ENCODE measurements at places on chromosomes 13 and 19. TPM values are rescaled to one million over a fixed set of nuclear protein-coding genes. Genes with fewer than 3 reads are reported as not detected.

YJEFN3 gene
- 4.5 TPM for total RNA-seq

GRCh38 chr19:51697169-51697776 lies 4.1 kb downstream of the SPACA6 start:
- no peak for DNase-seq

IL11 gene
- 0.19 TPM for total RNA-seq

DNA sequence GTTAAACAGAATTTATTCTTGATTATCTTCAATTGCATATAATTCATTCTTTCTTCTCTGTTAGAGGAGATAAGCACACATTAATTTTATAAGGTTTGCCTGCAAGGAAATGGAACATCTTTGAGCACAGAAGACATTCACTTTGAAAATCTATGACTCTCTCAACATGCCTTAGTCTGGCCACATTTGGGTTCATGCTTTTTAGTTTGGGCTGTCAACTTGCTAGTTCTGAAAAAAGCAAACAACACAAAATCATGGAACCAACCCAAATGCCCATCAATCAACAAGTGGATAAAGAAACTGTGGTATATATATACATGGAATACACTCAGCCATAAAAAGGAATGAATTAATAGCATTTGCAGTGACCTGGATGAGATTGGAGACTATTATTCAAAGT lies 71.5 kb downstream of the CYSLTR2 start:
- no peak for DNase-seq

VAV1 gene
- not detected for total RNA-seq

DNA sequence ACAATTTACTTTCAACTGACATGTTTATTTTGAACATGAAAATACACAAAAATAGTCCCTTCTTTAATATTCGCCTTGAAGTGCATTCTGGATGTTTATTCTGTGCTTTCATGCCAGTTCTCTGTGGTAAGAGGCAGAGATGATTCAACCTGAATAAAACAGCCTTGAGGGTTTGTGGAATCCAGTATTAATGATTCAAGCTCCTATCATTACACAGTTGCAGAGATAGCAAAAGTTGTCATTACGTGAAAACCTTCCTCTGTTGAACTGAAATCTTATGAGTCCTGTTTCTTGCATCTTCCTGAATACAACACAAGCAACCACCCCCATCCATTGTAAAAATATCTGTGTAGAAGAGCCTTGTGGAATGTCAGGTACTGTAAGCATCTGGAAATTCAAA lies 142.3 kb upstream of the HTR2A start:
- DNase-seq: peak; percentile 67

ARHGAP33 gene
- total RNA-seq: 3.8 TPM

ADGRE3 gene
- not detected for total RNA-seq

Data from myocyte (in vitro differentiated cells).